NCI-H748 treated with DMSO at 0.1 percent for 48 hours (cell line): ENCODE measurements at places on chromosomes 13 and 19.
A peak's percentile ranks its signal among the peaks of the same experiment; 100 is the strongest.

- no peak for DNase-seq
Measured at GRCh38 chr19:51708811-51709210, 15.0 kb downstream of the HAS1 start.

DNA sequence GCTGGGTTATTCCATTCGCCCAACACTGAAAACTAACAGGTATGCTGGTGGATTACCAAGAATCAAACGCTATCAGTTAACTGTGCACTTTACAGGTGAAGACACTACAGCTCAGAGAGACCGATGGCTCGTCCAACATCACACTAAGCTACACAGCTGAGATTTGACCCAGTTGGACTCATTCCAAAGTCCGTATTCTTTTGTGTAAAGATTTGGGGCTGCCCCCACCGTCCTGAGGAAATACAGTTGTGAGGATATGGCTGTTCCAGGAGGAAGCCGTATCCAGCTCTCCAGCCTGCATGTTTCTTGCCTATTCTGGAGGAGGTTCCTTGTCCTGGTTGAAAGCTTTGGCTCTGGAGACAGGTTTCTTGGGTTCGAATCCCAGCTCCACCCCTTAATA is 4.2 kb downstream of the ZSCAN5A start:
- no peak for DNase-seq

- DNase-seq = no peak
Measured at GRCh38 chr19:23241419-23241818, 8.8 kb downstream of the ZNF724 start.

DNA sequence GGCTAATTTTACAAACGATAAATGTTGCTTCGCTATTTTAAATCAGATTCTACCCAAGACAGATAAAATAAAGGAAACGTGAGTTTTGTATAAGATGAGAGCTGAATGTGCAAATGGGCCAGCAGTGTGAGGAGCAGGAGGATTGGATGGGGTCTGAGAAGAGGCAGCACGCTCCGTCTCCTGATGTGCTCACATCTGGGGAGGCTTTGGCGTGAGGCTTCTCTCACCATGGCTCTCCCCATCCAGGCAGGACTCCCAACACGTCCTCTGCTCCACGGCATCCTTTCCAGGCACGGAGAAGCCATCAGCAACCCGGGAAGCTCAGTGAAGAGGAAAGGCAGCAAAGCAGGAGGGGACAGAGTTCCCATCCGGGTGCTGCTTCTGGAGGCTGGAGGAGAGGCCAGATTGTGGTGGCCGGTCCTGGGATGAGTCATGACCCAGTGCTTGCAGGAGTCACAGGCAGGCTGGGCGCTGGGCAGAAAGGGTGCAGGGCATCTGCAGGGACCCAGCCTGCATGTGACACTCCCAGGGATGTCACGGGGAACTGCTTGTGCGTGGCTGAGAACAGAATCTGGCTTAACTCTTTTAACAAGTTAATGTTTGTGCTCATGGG is 47.5 kb downstream of the ZNF536 start:
- no peak for DNase-seq

- peak; percentile 81 for DNase-seq
Measured at GRCh38 chr19:53792721-53793433, 31.2 kb downstream of the NLRP12 start.

GRCh38 chr19:17803264-17803896 is 8.4 kb downstream of the B3GNT3 start:
- DNase-seq = no peak

- no peak for DNase-seq
Measured at GRCh38 chr13:105788530-105788929, 746.9 kb downstream of the EFNB2 start.

- DNase-seq = no peak
Measured at GRCh38 chr13:29677627-29678026, 82.1 kb upstream of the SLC7A1 start.

DNA sequence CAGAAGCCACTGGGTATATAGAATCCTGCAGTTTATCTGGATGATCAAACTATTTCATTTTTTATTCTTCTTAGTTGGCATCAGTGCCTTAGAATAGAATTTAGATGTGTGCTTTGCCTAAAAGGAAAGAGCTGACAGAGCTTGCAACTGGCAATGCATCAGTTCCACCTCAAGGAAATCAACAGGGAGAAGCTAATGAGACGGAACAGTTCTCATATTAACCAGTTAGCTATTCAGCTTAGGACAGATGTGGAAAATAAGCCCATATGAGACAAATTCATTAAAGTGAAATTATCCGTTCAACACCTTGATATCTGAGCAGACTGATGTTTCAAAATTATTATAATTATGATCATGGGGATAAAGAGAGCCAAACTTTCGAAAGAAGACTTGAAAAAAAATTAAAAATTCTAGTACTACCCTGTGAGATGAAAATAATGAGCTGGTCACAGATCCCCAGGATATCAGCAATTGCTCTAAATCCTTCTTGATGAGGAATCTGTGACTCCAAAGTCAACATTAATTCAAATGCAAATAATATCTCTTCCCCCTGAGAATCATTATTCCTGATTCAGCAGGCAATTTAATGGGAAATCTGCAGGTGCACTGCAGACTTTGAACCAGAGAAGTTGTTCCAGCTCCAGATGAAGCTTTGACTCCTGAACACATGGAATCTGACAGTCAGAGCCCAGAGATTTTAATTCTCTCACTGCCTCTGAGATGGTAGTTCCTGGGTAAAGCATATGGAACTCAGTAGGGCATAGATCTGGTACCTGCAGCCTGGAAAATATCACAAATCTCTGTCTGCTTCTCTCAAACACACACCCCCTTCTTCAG is 486.8 kb downstream of the FOXO1 start:
- DNase-seq = no peak

GRCh38 chr13:98541191-98541590 is 35.7 kb downstream of the STK24 start:
- DNase-seq = no peak

GRCh38 chr19:18723871-18724377 is 40.4 kb downstream of the CRTC1 start:
- DNase-seq = no peak

DNA sequence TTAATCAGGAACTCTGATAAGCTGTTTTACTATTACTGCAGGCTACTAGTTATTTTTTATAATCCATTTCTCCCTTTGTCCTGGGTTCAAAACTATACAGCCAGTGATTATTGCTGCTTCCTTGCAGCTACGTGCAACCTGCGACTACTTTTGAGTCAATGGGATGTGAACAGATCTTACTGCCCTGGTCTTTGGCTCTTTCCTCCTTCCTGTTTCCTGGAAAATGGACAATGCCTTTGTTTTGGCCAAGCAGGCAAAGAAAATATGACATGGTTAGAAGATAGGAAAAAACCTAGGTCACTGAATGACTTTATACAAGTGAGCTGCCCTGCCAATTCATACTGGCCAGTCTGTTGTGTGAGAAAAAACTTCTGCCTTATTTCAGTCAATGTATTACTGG is 201.2 kb upstream of the KLF12 start:
- no peak for DNase-seq

- DNase-seq = no peak
Measured at GRCh38 chr13:27005976-27006518, 165.6 kb downstream of the USP12 start.

GRCh38 chr13:97982286-97982685 is 28.8 kb downstream of the IPO5 start:
- DNase-seq = no peak

- no peak for DNase-seq
Measured at GRCh38 chr19:40609561-40610395, 8.6 kb downstream of the LTBP4 start.

- no peak for DNase-seq
Measured at GRCh38 chr19:34808566-34808965, 35.6 kb upstream of the ZNF599 start.

DNA sequence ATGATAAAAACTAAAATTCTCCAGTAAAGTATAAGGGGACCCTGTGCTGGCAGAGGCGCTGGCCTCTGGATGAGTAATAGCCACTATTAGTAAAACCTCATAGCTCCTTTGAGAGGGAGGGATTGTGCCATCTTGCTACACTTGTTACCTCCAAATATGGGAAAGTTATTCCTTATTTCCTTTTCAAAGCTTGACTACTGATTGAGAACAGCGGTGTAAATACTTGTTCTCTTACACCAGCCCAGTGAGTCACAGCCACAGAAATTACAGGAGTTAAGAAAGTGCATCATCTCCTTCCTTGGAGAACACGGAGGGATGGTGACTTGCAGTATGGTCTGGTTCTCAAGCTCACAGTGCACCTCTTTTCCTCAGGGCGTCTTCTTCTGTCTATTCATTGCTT is 379.0 kb downstream of the EFNB2 start:
- DNase-seq = no peak

- DNase-seq = peak; percentile 89
Measured at GRCh38 chr19:511101-511851, 4.0 kb downstream of the TPGS1 start.

DNA sequence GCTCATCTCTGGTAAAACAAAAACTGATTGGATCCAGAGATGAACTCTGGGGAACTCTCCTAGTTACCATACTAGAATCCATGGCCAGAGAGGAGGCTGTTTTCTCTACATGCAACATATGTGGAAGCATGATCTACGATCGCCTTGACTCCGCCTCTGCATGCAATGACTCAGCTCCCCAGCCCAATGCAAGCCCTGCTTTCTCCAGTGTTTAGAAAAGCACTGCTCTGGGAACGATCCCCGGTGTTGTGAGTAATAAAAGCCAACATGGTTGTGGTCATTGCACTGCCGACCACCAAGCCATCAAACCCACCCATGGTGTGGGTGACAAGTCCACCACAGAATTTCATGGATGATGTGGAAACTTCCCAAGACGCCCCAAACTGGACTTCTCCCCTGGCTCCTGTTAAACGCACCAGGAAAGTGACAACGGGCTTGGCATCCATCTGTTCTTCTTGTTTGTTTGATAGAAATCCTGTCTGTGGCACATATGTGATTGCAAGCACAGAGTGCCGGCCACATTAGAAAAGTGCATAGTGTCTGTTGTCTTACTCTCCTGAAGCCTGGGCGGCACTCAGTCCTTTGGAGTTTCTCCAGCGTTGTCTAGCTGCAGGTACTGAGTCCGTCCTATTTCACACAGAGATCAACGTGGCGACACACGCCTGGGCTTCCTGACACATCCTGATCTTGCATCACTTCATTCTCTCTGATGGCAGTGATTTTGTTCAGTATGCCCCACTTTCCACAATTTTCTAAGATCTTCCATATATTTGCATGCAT is 36.4 kb upstream of the VSTM2B start:
- no peak for DNase-seq

DNA sequence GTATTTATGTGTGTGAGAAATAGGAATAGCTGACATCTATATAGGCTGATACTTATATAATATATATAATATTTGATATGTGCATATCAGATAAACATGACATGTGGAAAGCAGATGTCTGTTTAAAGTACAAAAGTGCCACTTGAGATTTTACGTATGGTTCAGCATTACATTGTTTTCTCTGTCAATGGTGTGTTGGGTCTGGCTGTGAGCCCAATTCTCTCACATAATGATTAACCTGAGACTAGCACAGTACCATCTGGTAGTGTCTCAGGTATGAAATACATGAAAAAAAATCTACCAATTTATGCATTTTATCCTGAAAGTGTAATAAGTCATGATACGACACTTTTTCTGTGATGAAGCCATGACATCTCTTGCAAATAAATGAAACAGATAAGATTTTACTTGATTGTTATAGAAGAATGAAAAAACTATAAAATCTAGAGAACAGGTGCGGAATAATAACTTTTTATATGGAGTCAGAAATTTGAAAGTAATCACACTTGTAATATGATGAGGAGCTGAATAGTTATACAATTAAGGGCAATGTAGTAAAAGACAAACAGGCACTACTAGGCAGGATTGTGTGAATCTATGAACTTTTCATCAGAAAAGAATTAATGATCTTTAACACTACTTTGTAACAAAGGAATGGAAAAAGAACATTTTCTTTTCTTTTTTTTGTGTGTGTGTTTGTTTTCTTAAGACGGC is 1405.0 kb downstream of the OLFM4 start:
- DNase-seq = peak; percentile 92

- no peak for DNase-seq
Measured at GRCh38 chr19:10271543-10272086, 695 bp downstream of the ICAM1 start.

GRCh38 chr13:48249018-48249417 is 16.0 kb downstream of the ITM2B start:
- DNase-seq = no peak

DNA sequence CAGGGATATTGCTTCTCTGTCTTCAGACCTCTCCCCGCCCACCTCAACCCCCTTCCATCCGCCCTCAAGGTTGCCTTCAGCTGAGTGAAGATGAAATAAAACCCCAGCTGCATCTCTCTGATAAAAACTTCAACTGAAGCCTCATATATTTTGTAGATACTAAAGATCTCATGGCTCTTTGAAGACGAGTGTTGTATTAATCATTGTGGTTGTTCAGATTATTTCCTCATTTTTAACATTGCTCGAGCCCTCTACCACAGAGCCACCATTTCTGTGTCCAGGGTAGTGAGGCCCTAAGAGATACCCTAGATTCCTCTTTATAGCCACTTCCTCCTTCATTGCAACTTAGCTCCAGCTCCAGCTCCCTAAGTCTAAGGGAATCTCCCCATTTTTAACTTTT is 312.8 kb upstream of the ZNF507 start:
- no peak for DNase-seq

- peak; percentile 20 for DNase-seq
Measured at GRCh38 chr13:65292488-65292901, 1937.6 kb downstream of the PCDH9 start.

- no peak for DNase-seq
Measured at GRCh38 chr13:45659536-45659935, 42.6 kb upstream of the CBY2 start.

DNA sequence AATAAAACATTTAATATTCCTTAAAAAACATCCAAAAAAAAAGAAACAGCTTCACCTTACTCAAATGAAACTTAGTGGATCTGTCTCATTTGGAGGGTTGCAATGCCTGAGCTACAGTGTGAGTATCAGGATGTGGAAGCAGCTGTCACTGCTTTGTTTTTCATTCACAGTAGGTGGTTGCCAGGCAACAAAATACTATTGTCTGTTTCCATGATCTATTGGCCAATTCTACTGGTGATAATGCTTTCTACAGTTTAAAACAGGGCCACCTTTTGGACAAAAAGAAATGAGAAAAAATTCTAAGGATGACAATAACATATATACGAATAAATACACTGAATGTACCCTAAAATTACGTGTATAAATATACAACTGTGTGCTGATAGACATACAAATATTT is 3.0 kb downstream of the ENOX1 start:
- DNase-seq = peak; percentile 78

GRCh38 chr13:111610081-111610480 is 289.6 kb downstream of the TEX29 start:
- peak; percentile 40 for DNase-seq
